ENCODE measurements at places on chromosomes 5 and 9.

GRCh38 chr5:153755913-153756500, 265.5 kb downstream of the GRIA1 start:
- no peak for DNase-seq

DNA sequence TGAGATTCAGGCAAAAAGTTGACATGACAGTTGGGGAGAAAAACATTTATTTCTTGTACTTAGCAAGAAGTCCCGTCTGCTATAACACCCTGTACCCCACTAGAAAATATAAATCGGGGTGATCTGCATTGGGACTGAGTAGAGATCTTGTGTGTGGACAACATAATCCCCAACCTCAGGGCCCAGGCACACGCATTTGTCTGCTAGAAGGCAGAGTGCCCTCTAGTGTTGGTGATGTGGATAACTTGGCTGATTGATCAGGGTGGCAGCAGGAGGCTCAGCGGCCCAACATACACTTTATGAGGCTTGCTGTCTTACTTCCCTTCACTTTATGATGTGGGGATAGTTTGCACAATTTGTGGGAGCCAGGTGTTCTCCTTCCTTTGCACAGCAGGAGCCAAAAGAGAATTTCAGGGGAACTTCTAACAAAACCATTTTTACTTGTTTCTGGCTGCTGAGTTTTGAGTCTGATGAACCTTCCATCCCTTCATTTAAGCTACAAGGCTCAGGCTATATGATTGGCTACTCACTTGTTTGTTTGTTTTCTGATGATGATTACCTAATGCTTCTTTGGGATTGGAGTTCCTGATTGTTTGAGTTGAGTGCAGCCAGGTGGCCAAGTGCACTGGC, 263.2 kb downstream of the DMAC1 start:
- peak; percentile 41 for DNase-seq

- peak; percentile 20 for DNase-seq
Observed at GRCh38 chr5:66742083-66742895, 146.1 kb downstream of the MAST4 start.

DNA sequence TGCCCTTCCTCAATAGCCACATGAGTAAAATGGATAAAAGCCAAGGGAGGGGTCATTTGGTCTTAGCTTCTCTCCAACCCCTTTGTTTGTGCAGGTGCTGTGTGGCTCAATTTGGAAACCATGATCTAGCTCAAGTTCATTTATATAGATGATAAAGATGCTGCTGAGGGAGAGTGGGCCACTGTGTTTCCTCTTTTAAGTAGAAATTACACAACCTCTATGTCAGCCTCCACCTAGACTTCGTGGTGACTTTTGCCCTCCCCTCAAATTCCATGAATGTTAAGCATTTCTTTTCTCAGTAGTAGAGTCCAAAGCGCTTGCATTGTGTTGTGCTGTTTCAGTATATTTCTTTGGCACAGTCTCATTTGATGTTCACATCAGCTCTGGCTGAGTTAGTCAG, 241.4 kb downstream of the ARHGAP26 start:
- DNase-seq = no peak

- no peak for DNase-seq
Observed at GRCh38 chr5:14967166-14967565, 95.6 kb upstream of the ANKH start.

GRCh38 chr9:87381746-87382145, 115.9 kb upstream of the DAPK1 start:
- DNase-seq = no peak

- no peak for DNase-seq
Observed at GRCh38 chr9:74205056-74205455, 292.1 kb upstream of the RORB start.

DNA sequence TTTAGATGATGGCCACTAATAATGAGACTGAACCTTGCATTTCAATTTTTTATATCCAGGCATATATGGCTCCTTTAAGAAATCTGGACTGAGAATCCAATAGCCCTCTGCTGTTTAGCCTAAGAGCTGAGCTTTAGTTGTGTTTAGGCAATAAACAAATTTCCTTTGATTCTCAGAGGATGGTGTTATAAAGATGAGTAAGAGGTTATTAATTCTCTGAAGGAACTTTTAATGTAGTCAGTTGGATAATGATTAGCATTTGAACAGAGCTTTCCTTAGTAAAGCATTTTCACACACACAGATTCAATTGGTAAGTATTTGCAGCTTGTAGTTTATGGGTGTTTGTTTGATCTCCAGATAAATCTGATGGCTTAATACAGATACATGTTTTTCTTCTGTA, 149.6 kb downstream of the PRR16 start:
- no peak for DNase-seq

DNA sequence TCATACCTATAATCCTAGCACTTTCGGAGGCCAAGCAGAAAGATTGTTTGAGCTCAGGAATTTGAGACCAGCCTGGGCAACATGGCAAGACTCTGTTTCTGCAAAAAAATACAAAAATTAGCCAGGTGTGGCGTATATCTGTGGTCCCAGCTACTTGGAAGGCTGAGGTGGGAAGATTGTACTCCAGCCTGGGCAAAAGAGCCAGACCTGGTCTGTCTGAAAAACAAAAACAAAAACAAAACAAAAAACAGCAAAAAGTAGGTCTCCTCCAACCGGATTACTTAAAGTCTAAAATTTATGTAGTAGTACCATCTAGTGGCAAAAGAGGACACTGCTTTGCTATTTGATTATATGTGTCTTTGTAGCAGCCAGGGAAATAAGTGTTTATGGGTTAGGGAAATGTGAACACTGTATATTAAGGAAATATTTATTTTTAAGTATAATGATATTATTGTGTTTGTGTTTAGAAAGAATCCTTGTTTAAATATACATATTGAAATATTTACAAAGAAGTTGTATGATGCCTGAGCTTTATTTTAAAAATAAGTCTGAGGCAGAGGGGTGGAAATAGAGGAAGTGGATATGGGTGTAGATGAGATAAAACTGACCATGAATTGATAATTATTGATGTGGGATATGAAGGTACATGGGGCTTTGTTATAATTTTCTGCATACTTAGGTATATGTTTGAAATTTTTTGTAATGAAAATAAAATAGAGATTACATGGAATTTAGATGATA, 20.0 kb downstream of the APC start:
- peak; percentile 56 for DNase-seq

GRCh38 chr5:78908173-78909061, 76.7 kb downstream of the ARSB start:
- DNase-seq = peak; percentile 94

GRCh38 chr5:128665747-128666355, 127.8 kb upstream of the FBN2 start:
- no peak for DNase-seq

DNA sequence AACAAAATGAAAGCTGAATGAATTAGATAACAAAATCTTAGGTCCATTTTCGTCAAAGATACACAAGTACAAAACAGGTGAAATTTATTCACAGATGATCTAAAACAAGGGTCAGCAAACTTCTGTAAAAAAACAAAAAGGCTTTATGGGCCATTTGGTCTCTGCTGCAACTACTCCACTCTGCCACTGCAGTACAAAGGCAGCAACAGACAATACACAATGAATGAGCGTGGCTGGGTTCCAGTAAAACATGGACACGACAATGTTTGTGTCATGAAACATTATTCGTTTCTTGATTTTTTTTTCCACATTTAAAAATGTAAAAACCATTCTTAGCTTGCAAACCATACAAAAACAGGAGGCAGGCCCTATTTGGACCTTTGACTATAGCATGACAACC, 71.9 kb downstream of the ECPAS start:
- DNase-seq = no peak

- no peak for DNase-seq
Observed at GRCh38 chr5:144958002-144958401, 787.3 kb downstream of the KCTD16 start.

GRCh38 chr5:61409568-61409967, 77.5 kb downstream of the ZSWIM6 start:
- peak; percentile 87 for DNase-seq

DNA sequence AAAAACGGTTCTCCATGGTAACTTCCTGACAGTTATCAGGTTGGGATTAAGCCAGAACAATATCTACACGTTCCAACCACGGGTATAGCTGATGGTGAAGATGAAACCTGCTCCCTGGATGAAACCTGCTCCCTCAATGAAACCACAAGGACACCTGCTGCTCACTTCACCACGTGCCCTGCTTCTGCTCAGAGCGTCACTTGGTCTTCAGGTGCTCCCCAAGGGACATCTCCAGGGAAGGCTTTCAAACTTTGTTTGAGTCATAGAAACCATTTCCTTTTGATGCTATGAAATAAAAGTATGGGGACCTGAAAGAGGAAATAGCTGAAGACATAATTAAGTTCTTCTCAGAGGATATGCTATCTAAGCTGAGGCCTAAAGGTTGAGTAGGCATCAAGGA, 242.4 kb downstream of the MED10 start:
- DNase-seq = no peak

- DNase-seq = peak; percentile 27
Observed at GRCh38 chr5:60177596-60177995, 284.1 kb upstream of the PDE4D start.

DNA sequence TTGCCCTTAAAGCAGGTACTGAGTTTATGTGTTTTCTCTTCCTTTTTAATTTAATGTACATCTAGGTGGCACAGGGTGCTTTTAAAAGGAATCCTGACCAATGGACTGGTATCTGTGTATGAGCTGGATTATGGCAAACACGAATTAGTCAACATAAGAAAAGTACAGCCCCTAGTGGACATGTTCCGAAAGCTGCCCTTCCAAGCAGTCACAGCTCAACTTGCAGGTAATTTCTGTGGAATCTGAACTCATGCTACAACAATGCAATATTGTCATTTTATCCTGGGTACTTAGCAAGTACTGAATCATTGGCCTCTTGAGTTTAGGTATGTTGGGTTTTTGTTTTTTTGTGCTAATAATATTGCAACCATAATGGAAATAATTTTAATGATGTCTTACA, 14.4 kb upstream of the TMOD1 start:
- no peak for DNase-seq

GRCh38 chr5:60883229-60883628, 39.2 kb upstream of the ELOVL7 start:
- DNase-seq = peak; percentile 4

GRCh38 chr5:175159956-175160355, 284.0 kb downstream of the DRD1 start:
- DNase-seq = no peak

- DNase-seq = no peak
Observed at GRCh38 chr5:74693191-74693590, 8.2 kb downstream of the HEXB start.

DNA sequence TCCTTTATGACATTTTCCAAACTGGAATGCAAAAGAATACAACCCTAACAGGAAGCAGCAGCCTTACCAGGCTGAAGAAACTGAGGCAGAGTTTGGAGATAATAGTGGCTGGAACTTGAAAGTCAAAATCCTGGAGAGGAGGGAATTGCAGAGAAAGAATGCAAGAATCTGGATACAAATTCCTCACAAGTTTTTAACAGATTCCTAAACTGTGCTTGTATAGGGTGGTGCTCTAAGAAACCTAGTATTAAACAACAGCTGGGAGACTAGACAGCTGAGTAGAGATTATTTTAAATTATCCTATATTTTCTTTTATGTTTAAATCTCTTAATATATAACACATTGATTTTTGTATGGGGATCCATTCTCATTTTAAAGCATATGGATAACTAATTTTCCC, 30.7 kb downstream of the INVS start:
- no peak for DNase-seq

DNA sequence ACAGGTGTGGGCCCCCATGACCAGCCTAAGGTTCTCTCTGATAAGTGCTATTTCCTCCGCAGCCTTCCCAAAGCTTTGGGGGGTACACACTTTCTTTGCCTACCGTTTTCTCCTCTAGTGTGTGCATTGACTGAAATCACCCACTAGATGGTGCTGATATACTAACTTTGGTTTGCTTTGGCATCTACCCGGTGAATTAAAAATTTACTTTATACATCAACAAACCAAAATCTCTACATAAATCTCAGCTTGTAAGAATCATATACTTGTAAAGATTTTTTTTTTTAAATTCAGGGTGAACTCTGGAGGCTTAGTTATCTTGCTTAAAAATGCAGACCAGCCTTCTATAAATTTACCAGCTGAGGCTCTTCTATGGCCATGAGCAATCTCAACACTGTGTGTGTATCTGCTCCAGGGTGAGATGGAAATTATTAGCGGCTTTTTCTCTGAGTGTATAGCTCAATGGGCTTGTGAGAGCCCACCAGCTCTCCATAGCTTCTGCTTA, 475.7 kb upstream of the TNC start:
- DNase-seq = peak; percentile 54

- no peak for DNase-seq
Observed at GRCh38 chr5:69261034-69261433, 26.3 kb downstream of the CDK7 start.

GRCh38 chr9:123099042-123099441, 65.6 kb downstream of the GPR21 start:
- no peak for DNase-seq

DNA sequence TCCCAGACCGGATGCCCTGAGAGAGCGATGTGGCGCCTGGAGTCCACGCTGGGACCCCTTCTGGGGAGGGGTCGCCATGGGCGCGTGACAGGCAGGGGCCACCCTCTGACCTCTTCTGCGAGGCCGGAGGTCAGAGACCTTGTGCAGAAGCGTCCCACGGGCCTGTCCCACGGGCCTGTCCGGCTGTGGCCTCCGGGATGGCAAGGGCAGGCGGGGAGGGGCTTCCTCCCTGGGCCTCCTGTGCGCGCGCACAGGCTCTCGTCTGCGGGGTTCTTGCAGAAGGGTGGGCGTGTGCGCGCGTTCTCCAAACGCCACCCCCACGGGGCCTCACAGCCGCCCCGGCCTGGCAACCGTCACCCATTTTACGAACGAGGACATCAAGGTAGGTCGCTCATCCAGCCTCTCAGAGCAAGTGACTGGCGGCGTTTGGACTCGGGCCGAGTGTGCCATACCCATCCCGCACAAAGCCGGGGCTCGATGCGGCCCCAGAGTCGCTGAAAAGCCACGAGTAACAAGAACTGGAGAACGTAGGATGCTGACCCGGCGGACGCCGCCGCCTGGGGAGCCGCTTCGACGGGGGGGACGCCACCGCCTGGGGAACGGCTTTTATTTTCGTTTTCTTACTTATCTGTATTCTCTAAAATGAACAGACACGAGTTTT, 897 bp downstream of the AHRR start:
- peak; percentile 79 for DNase-seq

DNA sequence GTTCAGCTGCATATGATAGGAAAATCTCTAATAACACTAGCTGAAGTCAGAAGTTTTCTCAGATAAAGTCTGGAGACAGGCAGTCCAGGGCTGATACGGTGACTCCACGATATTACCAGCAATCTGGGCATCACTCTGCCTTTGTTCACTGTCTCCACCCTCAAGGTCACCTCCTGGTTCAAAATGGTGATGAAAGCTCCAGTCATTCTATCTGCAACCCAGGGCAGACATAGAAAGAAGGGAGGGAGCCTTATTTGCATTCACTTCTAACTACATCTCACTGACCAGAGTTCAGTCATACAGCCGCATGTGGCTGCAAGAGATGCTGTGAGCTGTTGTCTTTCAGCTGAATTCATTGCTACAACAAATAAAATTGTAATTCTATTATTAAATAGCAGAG, 22.4 kb upstream of the GPR151 start:
- DNase-seq = no peak

DNA sequence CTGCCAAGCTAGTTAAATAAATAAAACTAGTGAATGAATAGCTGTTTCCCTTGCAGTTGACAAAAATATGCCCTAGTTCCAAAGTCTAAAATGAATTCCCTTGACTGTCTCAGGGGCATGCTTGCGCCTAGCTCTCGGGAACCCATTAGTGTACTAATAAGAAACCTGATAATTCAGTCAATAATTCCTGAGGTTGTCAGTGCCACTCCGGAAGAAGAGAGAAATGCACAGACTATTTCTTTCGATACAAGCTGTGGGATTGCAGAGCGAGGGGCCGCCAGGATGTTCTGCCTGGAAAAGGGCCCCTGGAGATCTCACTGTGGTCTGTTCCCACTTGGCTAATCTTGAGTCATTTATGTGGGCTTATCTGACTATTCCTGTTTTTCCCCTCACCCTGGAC, 56.4 kb upstream of the LARP1 start:
- no peak for DNase-seq

All from RPMI7951 (cell line).